Gastrocnemius medialis (tissue), 4 donors: ENCODE measurements at places on chromosomes 5 and 9.

- DNase-seq, result no peak
Measured at GRCh38 chr5:131814990-131815389, 18.2 kb upstream of the FNIP1 start.

- DNase-seq, result no peak
Measured at GRCh38 chr9:93978551-93978950, 23.4 kb upstream of the BARX1 start.

GRCh38 chr5:52804981-52805380 lies 17.3 kb downstream of the ITGA1 start:
- no peak for DNase-seq

GRCh38 chr5:16051246-16051755 lies 128.3 kb downstream of the MARCHF11 start:
- DNase-seq, result no peak

DNA sequence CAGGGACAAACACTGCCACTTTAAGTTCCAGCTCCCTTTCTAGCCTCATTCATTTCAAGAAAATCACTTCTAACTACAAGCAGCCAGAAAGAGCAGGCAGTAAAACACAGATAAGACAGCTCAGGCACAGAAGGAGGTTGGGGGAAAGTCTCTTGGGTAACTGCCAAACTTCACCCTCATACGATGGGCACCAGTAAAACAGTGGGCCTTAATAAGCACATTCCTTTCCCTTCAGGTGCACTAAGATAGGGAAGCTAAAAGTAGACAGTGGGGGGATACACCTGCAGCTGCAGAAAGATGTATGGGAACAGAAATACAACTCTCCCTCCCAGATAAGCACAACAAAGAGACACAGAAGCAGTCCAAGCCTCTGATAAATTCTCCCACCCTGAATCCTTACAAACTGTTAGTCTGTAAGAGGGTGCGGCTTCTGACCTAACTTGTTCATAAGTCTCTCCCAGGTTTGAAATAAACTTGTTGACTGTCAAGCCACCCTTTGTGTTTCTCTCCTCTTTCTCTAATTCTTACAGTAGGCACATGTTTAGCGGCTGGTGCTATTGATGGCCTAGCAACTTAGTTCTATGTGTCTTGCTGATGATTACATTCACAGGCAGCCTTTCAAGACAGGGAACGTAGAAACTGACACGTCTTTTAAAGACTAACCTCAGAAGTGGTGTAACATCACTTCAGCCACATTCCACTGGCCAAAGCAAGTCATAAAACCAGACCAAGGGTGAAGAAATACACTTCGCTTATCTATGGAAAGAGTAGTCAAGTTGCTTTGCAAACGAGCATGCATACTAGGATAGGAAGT lies 6.8 kb upstream of the CKS2 start:
- no peak for DNase-seq

GRCh38 chr5:50580506-50580905 lies 85.9 kb upstream of the PARP8 start:
- DNase-seq, result no peak

- DNase-seq, result no peak
Measured at GRCh38 chr5:153592081-153592480, 101.6 kb downstream of the GRIA1 start.

- peak; percentile 50 for DNase-seq
Measured at GRCh38 chr9:121498150-121498486, 1.5 kb downstream of the GGTA1 start.

- DNase-seq, result no peak
Measured at GRCh38 chr5:81609810-81610375, 141.0 kb downstream of the SSBP2 start.

- DNase-seq, result no peak
Measured at GRCh38 chr9:87682085-87682484, 43.8 kb upstream of the CTSL start.

DNA sequence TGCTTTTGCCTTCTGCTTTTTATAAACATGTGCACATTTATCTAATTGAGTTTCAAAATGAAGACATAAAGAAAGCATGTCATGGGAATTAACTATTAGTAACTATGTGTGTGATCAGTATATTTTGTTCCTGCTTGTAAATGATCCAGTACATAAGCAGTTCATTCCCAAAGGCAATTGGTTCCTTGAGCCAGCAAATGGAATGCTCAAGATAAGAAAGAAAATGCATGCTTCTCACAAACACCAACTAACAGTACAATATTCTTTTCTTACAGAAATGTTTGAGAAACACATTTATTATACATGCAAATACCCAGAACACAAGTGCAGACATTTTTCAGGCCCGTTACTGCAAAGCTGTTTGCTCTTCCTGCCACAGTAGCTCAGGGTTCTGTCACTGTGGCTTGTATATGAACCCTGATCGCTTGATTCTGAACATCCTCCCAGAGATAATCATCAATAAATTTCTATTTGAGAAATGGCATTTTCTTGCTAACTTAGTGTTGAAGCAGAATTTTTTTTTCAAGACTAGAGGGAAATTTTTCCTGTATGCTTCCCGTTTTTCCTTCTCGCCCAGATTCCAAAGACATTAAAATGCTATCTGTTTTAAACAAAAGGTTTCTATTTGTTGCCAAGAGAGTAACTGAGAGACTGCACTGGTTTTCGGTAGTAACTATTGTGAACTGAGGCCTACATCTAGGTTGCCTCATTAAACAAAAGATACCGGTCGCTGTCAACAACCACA lies 1.9 kb downstream of the GNAQ start:
- DNase-seq, result no peak

DNA sequence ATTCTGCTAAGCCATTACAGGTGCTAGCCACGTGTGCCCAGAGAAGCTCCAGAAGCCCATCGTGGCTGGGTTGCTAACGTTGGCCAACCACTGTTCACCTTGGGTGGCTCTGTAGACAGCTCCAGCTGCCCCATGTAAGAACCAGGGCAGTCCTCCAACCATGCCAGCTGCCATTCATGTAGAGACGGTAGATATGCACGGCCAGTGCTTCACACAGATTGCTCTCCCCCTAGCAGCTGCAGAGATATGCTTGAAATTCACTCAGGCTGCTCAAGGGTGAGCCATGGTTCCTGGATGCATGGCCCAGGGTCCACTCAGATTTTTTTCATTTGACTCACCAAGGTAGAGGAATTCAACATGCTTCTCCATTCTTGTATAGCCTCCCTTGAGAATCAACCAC lies 31.0 kb downstream of the GADD45G start:
- DNase-seq, result no peak

DNA sequence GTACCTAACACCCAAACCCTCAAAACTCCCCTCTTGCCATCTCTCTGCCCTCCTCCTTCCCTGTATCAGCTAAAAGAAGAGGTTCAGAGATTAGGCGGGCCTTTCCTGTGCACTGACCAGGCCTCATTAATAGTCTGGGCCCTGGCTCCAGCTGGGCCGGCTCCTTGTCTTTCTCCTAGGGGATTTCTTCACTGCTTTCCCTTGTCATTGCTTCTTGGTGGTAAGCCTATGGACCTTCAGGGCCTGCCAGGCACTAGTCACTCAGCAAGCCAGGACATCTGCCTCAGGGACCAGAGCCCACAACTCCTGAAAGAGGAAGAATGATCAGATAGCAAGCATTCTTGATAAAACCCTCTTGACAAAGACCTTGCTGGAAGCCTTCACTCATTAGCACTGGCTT lies 50.9 kb downstream of the MRRF start:
- no peak for DNase-seq

- no peak for DNase-seq
Measured at GRCh38 chr5:14146725-14147124, 3.6 kb downstream of the TRIO start.

GRCh38 chr9:105859428-105860091 lies 165.2 kb downstream of the TMEM38B start:
- no peak for DNase-seq

- no peak for DNase-seq
Measured at GRCh38 chr5:171495122-171495700, 75.8 kb downstream of the FGF18 start.

GRCh38 chr5:41788941-41789368 lies 81.3 kb downstream of the OXCT1 start:
- DNase-seq, result no peak

DNA sequence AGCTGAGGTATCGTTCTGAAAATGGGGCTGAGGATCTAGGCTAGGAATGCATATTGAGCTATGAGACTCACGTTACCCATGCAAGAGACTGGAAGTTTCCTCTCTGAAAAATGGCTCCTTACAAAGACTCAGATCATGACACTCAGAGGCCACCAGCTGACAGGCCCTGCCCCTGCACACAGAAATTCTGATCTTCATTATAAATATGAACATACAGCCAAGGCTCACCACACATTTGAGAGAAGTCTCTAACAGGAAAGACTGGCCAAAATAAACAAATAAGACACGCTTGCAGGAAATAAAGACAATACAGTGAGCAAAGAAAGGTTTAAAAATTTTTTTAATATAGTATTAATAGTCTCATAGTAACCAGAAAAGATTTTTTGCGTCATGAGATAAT lies 365.9 kb downstream of the NFIB start:
- DNase-seq, result no peak

- DNase-seq, result no peak
Measured at GRCh38 chr9:38437193-38437823, 13.1 kb upstream of the IGFBPL1 start.

- no peak for DNase-seq
Measured at GRCh38 chr5:160511280-160511929, 89.8 kb downstream of the PTTG1 start.

DNA sequence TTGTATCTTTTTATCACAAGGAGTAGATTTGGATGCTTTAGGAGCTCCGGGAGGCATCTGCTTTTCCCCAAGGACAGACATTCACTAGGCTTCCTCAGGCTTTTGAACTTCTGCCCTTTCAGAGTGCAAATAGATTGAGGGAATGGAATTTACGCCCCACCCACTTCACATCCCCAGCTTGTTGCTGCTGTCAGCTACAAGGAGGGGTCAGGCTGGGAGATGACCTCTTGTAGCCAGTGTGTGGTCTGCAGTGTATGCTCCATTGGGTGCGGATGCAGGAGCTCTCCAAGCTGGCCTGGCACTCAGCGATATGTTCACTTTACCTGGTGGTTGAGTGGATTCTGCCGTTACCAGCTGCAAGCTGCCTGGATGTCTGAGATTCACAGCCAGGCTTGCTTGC lies 6.4 kb downstream of the TNFSF15 start:
- no peak for DNase-seq

DNA sequence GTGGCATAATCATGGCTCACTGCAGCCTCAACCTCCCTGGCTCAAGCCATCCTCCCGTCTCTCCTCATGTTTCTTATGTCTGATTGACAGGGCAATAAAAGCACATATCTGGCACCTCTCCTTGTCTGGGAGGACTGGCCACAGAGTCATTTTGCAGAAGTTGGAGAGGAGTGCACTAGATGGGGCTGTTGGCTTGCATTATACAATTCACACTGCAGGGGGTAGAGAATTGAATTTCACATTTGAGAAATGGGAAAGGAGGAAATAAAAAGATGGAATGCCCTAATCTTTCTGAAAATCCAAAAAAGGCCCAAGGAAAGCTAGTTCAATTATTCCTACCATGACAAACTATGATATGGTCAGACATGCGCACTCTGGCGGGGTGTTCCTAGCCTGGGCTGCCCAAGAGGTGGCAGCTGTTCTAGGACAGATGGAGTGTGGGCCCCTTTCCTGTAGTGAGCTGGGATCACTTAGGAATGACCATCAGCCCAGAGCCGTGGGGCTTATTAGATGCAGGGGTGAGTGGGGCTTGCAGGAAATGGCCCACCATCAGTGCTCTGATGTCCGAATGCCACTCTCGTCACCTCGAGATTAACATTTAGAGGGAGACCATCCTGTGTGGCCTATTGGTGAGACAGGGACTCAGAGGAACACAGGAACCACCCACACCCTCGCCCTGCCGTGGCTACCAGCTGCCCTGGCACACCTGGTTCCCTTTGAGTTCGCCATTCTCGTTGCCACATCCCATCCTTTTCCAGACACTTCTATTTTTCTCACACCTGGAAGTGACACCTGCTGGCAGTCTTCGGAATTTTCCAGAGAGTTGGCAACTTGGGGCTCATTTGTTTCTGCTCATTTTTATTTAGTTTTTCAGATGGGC lies 21.8 kb upstream of the ANKRD18A start:
- DNase-seq, result no peak

DNA sequence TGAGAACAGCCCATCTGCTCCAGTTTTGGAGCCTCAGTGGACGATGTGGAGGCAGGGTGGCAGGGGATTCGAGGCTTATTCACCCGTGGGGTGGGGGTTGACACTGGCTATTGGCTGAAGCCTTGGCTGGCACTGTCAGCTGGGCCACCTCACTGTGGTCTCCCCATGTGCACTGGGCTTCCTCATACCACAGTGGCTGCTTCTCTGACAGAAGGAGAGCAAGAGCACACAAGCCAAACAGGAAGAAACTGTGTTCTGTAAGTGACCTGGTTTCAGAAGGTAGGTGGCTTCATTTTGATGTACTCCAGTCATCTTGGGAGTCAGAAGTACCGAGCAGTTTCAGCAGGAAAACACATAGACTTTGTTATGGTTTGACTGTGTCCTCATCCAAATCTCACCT lies 24.7 kb upstream of the CTNND2 start:
- no peak for DNase-seq

DNA sequence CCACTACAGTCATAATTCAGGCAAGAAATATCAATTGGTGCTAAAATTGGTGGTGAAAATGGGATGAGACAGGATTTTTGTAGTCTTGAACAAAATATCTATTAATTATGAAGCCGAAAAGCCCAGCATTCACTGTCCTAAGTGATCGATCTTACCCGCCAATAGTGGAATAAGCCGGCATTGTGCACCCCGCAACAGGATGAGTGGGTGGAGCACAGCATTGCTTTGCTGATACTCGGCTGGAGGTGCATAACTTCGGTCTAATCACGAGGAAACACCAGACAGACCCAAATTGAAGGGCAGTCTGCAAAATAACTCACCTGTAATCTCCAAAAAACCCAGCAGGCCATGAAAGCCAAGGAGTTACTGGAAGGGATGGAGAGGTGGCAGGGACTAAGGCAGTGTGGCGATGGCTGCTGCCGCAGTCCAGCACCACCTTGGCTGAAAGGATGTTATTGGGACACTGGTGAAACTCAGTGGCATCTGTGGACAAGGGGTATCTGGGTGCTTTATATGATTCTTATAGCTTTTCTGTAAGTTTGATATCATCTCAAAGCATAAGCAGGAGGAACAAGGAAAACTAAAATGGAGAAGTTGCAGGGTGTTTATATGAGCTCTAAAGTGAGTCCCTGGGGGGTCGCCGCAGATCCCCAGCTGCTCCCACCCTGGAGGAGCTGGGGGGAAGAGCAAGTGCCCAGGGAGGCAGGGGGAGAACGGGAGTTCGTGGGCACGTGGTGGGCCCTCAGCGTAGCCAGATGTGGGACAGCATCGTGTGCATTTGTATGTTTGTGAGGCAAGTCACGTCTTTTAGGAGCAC lies 45.2 kb downstream of the AHRR start:
- no peak for DNase-seq
